ENCODE measurements at places on chromosomes 12 and 14.

DNA sequence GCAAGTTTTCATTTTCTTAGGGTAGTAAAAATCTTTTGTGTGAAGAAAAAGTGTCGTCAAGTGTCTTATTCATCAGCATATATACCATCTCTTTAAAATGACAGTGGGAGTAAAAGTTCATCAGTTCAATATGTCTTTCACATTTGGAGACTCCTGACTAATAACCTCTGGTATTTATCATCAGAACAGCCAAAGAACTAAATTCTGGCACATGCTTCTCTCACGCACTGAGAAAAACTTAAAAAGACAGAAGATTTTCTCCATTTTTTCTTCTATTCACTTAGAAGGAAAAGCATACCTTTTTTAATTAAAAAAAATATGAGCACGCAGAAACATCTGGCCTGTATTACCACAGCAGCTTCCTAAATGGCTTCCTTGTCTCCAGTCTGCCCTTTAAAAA, 265.7 kb downstream of the AKAP6 start:
- DNase-seq: peak; percentile 15

- DNase-seq: no peak
Observed at GRCh38 chr14:79037593-79037992, 867.4 kb downstream of the NRXN3 start.

DNA sequence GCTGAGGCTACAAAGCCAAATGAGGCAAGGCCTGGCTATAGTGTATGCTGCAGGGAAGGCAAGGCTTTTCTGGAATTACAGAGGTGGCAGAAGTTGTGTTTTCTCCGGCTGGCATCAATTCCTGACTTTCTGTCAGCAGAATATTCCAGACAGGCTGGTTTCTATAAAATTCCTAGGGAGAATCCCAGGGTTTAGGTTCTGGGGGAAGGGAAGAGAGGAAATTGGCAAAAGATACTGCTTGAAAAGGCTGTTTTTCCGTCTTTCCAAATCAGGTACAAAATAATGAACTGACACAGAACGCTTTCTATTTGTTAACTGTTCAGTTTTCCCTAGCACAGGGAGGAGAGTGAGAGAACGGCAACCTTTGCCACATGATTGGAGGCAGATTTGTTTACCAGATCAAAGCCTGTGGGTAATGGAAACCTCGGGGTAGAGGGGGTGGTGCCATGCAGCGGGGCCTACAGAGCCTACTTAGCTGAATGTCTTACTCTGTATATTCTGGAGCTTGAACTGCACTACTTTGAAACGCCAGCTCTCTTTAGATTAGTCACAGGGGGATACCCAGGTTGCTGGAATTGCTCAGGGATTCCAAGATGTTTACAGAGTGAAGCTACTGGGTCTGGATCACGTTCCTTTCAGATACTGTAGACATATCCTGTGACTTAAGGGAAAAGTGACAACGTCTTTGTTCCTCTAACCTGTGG, 65.8 kb upstream of the DACT1 start:
- peak; percentile 59 for DNase-seq

GRCh38 chr12:69342421-69342820, 5.8 kb upstream of the LYZ start:
- DNase-seq: no peak

DNA sequence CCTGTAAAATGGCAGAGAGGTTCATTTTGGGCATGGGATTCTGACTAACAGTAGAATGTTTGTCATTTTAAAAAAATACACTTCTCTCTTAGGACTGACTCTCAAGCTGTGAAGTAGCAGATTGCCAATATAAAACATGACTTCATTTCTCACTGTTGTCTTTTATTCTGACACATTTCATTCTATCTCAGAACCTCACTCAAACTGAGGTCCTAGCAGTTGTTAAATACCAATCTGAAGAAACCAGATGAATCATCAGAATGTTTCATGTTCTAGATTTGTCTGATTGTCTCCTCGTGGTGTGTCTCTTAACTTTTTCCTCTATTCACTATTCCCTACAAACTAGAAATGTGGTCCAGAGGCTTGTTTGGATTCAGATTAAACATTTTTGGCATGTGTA, 276.5 kb upstream of the NPAS3 start:
- DNase-seq: no peak

GRCh38 chr14:99475179-99475578, 5.5 kb downstream of the SETD3 start:
- no peak for DNase-seq

DNA sequence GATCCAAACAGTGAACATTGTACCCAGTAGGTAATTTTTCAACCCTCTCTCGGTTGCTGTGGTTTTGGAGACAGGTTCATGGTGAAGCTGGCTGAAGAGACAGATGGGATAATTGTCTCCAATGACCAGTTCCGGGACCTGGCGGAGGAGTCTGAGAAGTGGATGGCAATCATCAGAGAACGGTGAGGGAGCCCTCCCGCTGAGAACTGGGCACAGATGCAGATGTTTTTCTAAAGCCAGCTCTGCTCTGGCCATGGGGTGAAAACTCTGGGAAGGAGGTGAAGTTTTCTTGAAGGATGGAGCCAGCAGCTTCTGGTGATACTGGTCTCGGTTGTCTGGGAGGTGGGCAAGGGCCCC, 6.2 kb downstream of the KHNYN start:
- DNase-seq: no peak

DNA sequence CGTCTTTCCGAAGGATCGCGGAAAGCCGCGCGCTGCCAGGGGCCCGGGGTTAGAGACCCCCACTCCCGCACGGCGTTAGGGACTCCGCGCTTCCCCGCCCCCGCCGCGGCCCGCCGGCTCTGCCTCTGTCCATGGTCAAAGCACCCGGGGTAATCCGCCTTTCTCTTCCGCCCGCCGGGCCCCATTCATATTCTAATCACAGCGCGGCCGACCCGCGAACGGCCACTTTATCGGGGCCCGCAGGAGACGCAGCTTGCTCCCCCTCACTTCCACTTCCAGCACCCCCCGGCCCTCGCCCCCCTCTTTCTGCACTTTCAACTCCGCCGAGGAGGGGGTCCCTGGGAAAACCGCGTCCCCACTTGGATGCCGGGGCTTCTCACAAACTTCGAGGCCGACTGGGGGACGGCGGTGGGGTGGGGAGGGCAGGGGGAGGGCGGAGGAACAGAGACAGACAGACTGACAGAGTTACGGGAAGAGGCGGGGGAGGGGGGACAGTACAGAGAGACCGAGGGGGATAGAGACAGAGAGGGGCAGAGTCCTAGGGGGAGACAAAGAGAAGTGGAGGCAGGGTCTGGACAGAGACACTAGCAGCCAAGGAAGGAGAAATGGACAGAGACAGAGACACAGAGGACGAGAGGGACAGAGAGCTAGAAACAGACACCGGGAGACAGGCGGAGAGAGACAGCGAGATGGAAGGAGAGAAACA, 1.1 kb upstream of the RFX4 start:
- no peak for DNase-seq

DNA sequence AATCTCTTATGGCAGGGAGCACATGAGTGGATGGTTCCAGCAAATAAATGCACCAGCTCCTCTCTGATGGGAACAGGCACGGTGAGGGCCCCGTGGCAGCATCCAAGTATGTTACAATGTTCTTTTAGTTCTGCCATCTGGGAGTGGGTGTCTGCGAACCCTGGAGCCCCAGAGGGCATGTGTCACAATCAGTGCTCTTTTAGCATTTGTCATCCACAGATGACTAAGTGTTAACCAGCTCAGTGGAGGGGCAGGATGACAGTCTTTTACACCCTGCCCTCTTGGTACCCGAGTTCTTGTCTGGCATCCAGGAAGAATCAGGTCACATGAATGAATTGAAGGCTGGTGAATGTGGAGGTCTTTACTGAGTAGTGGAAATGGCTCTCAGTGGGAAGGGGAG, 560.4 kb upstream of the FLRT2 start:
- DNase-seq: no peak

GRCh38 chr12:131950182-131950913, 606 bp downstream of the EP400 start:
- DNase-seq: no peak

DNA sequence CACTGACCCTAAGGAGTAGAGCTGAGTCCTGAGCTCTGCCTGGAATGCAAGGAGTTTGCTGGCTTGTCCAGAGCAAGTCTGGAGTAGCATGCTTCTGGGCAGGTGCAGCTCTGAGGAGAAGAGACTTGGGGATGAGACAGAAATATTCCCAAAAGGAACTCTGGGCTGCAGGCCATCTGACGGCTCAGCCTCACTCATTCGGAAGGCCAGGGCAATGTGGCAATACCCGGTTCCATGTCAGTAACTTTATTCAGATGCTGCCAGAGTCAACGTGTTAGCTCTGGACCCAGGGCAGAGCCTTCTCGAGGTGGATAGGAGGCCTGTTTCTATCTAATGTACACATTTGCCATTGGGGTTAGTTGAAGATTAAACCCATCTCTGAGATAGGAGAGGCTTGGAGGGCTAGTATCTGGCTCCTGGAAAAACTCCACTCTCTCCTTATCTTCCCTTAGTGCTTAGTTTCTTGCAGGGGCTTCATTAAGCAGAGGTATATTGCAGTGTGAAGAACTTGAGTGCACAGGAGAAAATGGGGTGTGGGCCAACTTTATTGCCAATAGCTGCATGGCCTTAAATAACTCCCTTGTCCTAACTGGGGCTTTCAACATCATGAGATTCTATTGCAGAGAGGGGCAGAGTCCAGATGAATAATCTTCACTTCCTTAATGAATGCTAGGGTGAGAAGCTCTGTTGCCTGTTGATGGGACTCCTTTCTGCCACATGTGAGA, 65.6 kb downstream of the NTF3 start:
- no peak for DNase-seq

DNA sequence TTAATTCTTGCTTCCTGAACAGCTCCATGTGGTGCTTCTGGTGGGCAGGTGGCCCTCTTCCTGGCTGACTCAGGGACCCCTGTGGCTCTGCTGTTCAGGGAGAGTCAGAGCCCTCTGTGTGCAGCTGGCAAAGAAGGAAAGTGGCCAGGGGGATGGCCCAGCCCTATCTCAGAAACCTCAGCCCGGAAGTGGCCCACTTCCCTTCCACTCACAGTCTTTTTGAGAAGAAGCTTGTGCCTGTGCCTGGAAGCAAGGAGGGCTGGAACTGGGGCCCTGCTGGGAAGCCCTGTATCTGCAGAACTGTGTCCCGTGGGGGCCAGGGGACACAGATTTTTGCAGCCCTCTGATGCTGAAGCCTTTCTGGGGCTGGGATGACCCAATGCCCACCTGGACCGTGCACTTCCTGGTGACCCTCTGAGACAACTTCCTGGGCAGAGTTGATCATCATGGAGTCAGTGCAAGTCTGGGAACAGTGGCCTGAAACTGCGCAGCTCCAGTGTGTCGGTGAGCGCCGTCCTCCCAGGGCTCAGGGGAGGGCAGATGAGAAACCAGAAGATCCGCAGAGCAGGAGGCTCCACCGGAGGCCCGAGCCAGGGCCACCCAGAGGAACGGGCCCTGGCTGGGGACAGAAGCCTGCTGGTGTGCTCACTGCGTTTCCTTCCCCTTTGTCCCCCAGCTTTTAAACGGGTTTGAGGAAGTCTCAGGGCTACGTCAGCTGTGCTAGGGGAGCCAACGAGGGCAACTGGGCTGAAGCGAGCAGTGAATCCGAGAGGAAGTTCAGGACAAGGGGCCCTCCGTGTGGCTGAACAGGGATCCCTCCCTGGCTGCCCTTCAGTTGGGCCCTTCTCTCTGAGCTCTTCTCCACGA, 217.4 kb upstream of the RTL1 start:
- no peak for DNase-seq

DNA sequence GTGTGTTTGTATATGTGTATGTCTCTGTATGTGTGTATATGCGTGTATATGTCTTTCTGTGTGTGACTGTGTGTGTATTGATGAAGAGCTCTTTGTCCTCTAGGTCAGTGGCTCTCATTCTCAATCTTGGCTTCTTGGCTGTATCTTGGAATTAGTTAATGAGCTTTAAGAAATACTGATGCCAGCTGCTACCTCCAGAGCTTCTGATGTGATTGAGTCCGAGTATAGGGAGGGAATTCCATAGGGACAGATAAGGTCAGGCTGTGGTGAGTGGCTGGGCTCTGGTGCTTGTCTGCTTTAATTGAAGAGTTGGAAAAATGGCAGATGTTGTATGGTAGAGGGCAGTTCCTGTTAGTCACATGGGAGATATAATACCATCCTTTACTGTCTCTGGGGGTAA, 140.1 kb downstream of the C12orf75 start:
- DNase-seq: no peak

- no peak for DNase-seq
Observed at GRCh38 chr14:98501836-98502235, 770.2 kb downstream of the BCL11B start.

GRCh38 chr14:33812181-33812580, 138.7 kb downstream of the EGLN3 start:
- DNase-seq: no peak

DNA sequence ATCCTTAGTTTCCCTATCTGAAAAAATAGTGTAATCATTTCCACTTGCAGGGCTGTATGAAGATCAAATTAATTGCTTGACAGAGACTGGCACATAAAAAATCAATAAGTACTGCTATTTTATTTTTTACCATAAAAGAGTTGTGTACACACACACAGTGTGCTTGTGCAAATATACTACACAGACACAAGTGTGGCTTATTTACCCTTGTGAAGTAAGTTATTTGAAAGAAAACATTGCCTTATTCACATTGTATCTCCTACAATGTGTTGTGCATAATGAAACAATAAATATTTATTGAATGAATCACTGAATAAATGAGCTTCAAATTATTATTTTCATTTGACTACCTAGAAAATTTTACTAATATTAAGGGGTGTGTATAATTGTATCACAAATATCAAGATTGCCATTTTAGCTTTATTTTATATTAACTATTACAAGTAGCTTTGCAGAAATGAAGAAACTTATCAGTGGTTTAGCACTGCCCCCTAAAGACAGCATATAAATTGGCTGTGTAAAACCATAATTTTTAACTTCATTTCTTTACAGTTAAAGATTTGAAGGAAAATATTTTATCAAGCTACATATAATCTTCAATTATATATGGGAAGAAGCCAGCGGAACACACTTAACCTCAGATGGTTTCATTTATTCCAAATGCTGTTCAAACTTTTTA, 11.3 kb downstream of the GARIN6 start:
- DNase-seq: no peak

DNA sequence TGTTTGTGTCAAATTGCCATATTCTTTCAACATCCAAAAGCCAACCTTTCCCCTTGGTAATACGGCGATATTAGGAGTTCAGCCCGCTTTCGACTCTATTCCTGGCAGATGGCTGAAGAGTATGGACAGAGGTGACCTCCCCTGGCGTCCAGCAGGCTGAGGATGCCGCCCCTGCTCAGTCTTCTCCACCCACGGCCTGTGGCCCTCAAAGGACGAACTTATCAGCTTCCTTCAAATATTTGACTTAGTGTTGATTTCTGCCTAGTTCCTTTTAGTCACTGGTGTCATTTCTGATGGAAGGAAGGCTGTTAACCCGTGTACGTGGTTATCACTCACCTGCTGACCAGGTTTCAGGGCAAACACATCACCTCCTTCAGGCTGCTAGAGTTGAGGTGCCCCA, 65.0 kb downstream of the TESC start:
- no peak for DNase-seq

GRCh38 chr14:101191101-101191720, 287.7 kb upstream of the RTL1 start:
- DNase-seq: no peak

Data from HTR-8/SVneo (cell line).